ENCODE measurements at places on chromosomes 11 and 22. TPM values are rescaled to one million over a fixed set of nuclear protein-coding genes. Genes with fewer than 3 reads are reported as not detected.

Gene CHRNA10
- not detected for total RNA-seq

Gene OR10D3
- total RNA-seq: not detected

Gene RASL10A
- 0.33 TPM for total RNA-seq

Gene C11orf65
- total RNA-seq: 1.0 TPM

Gene BCO2
- total RNA-seq: 30.8 TPM

Gene TTC36
- 4.9 TPM for total RNA-seq

Gene KRTAP5-7
- total RNA-seq: not detected

Gene CYTH4
- 0.96 TPM for total RNA-seq

Gene LGALS12
- total RNA-seq: not detected

Gene SLC17A6
- not detected for total RNA-seq

Gene TRIM66
- total RNA-seq: 4.7 TPM

Gene NXPE4
- total RNA-seq: not detected

Gene LYVE1
- 9.1 TPM for total RNA-seq

Gene C22orf23
- not detected for total RNA-seq

Gene MAJIN
- total RNA-seq: not detected

Gene FXYD6
- total RNA-seq: 19.5 TPM

Gene KRTAP5-9
- not detected for total RNA-seq

Gene KCNJ4
- 0.50 TPM for total RNA-seq

Gene MUC5AC
- total RNA-seq: under 0.01 TPM

Gene SOX6
- total RNA-seq: 75.7 TPM

Gene ZDHHC24
- total RNA-seq: 11.5 TPM

Gene ARHGAP8
- total RNA-seq: 24.0 TPM

Gene RIC3
- total RNA-seq: 2.8 TPM

Gene SCGB1C1
- not detected for total RNA-seq

Gene PVALB
- not detected for total RNA-seq

All from hepatocyte (in vitro differentiated cells).